Skin of body (tissue), 3 donors: ENCODE measurements at places on chromosomes 1 and 21. TPM values are rescaled to one million over a fixed set of nuclear protein-coding genes. Genes with fewer than 3 reads are reported as not detected.

The H3-3A gene
- 452 TPM for total RNA-seq

The UTP25 gene
- 6.8 TPM for total RNA-seq

The NBPF20 gene
- 2.3 TPM for total RNA-seq

The RAP1GAP gene
- 3.9 TPM for total RNA-seq
